ENCODE measurements at places on chromosomes 12 and 14. TPM values are rescaled to one million over a fixed set of nuclear protein-coding genes. Genes with fewer than 3 reads are reported as not detected.

SLC10A1 gene
- polyA plus RNA-seq: 0.13 TPM

GRCh38 chr12:54371328-54372112, 7.2 kb upstream of the GPR84 start:
- H3K4me1 ChIP-seq: peaks cover 15% of the 10 kb centered on the region
- H3K27me3 ChIP-seq: peaks cover 7% of the 10 kb centered on the region
- H3K36me3 ChIP-seq: no peaks in the 10 kb centered on the region
- H3K4me3 ChIP-seq: no peak overlapping the region
- no peak for DNase-seq

- H3K27me3 ChIP-seq: no peaks in the 10 kb centered on the region
- peak; percentile 95 for DNase-seq
- H3K4me3 ChIP-seq: peak within 1 kb of the TSS; percentile 89
- H3K4me1 ChIP-seq: peaks cover 5% of the 10 kb centered on the region
Observed at GRCh38 chr14:50231475-50232275, at the start of gene SOS2. Gene SOS2, minus strand, starts transcription at chr14:50231578. Its CDS starts 295 bp downstream, at chr14:50231283.

GRCh38 chr12:4567073-4567881, 5.3 kb downstream of the DYRK4 start:
- no peak for DNase-seq
- H3K36me3 ChIP-seq: no peaks in the 10 kb centered on the region
- H3K4me1 ChIP-seq: peaks cover 2% of the 10 kb centered on the region
- H3K4me3 ChIP-seq: no peak overlapping the region

DNA sequence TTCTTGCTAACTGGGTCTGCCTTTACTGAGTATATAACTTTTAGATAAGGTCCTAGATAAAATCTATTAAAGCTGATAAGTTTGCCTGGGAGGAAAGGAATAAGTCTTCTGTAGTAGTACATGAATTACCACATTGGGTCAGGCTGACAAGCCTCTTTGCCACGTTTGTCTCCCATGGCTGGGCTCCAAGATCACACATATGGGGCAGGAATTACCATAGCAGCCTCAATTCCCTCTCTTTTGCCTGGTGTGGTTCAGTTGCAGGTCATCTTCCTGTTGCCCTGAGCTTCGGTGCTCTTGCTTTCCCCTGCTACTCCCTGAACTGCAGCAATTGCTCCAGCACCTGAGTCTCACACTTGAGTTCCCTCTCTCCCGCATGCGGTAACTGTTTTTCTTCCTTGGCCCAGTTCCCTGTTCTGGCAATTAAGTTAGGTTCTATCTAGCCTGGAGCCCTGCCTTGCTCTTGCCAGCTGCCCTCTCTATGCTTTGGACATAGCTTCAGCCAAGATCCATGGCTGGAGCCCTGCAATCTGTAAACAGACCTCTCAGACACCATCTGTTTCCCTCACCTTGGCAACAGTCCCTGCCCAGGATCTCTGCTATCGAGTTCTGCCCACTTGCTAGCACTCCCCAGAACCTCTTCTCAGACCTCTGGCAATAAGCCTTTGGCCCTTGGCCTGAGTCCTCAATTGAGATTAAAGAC, 5.8 kb upstream of the GLT8D2 start:
- peaks cover 14% of the 10 kb centered on the region for H3K27me3 ChIP-seq
- peak; percentile 22 for DNase-seq
- no peak overlapping the region for H3K4me3 ChIP-seq
- no peaks in the 10 kb centered on the region for H3K4me1 ChIP-seq
- no peak overlapping the region for H3K27ac ChIP-seq

RTL1 gene
- 0.16 TPM for polyA plus RNA-seq

DNA sequence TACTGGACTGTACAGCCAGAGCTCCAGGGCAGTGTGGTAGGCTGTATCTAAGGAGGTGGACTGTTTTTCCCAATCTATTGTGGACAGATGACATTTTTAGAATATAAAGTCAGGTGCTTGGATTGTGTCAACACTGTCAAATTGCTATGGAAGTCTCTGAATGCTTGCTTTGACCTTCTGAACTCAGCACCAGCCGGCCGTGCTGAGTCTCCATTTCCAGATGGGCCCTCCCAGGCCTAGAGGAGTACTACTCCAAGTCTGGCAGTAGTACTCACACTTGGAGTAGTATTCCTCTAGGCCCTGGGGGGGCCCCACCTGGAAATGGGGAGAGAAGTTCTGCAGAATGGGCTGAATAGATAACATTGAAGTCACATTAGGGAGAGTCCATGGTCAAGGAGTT, 16.2 kb upstream of the KCNK13 start:
- no peaks in the 10 kb centered on the region for H3K4me1 ChIP-seq
- peaks cover 11% of the 10 kb centered on the region for H3K36me3 ChIP-seq
- H3K4me3 ChIP-seq: no peak overlapping the region
- H3K27me3 ChIP-seq: peaks cover under 1% of the 10 kb centered on the region
- DNase-seq: no peak
- H3K27ac ChIP-seq: no peak overlapping the region

GRCh38 chr12:52148464-52149181, 43.2 kb downstream of the KRT80 start:
- no peak overlapping the region for H3K4me3 ChIP-seq
- H3K27ac ChIP-seq: peak overlapping the region; percentile 53

- no peak overlapping the region for H3K4me3 ChIP-seq
- H3K27ac ChIP-seq: no peak overlapping the region
- H3K4me1 ChIP-seq: no peaks in the 10 kb centered on the region
- peaks cover 7% of the 10 kb centered on the region for H3K27me3 ChIP-seq
- no peak for DNase-seq
- no peaks in the 10 kb centered on the region for H3K36me3 ChIP-seq
Observed at GRCh38 chr14:65927931-65928356, 515.4 kb downstream of the FUT8 start.

KRT2 gene
- polyA plus RNA-seq: 0.54 TPM

MYF6 gene
- 0.21 TPM for polyA plus RNA-seq

DNA sequence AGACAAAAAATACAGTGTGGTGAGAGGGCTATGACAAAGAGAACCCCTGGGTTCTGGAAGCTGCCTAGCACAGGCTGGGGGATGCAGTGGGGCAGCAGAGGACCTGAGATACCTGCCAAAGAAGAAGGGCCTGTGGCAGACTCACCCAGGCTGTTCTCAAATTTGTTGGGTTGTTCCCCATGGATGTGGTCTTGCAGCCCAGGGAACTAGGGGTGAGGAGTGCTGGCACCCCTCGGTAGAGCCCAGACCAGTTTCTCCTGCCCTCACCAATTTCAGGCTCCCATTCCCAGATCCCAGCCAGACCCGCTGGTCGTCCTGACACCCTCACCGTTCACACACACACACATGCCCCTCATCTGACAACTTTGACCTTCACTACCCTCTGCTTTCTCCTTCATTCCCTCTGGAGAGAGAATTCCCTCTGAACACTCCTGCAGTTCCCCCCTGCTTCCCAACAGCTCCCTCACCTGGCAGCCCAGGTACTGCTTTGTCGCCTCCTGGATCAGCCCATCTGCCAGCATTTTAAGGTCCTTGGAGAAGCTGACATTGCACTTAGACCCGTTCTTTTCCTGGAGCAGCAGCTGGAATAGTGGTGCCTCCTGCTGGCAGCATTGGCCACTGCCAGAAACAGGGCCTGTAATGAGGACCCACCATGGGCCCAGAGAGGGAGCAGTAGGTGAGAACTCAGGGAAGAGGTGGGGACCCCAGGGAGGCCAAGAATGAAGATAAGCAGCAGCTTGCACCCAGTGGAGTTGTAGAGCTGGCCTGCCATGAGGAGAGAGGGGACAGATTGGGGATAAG, 5.9 kb upstream of the GDF11 start:
- no peaks in the 10 kb centered on the region for H3K27me3 ChIP-seq
- no peak overlapping the region for H3K4me3 ChIP-seq
- no peaks in the 10 kb centered on the region for H3K36me3 ChIP-seq

NAB2 gene
- 26.8 TPM for polyA plus RNA-seq

KRT7 gene
- 8.6 TPM for polyA plus RNA-seq

DNA sequence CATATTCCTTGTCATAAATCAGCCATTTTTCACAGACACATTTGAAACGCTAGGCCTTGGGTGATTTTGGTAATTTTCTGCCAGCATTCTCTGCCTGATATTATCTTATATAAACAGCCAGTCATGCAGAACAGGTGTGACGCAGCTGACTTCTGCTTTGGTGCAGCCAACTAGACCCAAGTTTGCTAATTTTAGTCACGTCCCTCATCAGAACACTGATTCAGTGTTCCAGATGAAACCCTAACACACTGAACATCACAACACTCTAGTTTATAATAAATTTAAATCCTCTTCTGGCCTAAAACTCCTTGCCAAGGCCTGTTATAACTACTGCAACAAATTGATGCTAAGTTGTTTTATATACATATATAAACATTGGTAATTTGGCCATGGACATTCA, 386.1 kb downstream of the SEC23A start:
- H3K4me1 ChIP-seq: no peaks in the 10 kb centered on the region
- no peak for DNase-seq
- H3K27me3 ChIP-seq: peaks cover 2% of the 10 kb centered on the region
- H3K36me3 ChIP-seq: no peaks in the 10 kb centered on the region
- no peak overlapping the region for H3K27ac ChIP-seq

All from large intestine (tissue), 12 donors.